ENCODE measurements at places on chromosomes 16 and 17. TPM values are rescaled to one million over a fixed set of nuclear protein-coding genes. Genes with fewer than 3 reads are reported as not detected.
A peak's percentile ranks its signal among the peaks of the same experiment; 100 is the strongest.

Gene ODAD4
- 2.1 TPM for total RNA-seq

Gene NOG
- total RNA-seq = not detected

Gene GID4
- 5.8 TPM for total RNA-seq

Gene IL34
- 1.8 TPM for total RNA-seq

Gene SLFN12L
- total RNA-seq = 1.5 TPM

Gene CA5A
- total RNA-seq = 0.25 TPM

Gene SPAG5
- 15.1 TPM for total RNA-seq

Gene SGCA
- total RNA-seq = 6.8 TPM

Gene MSL1
- total RNA-seq = 85.3 TPM

Gene EVI2B
- total RNA-seq = 7.8 TPM

Gene ANTKMT
- 39.9 TPM for total RNA-seq

Gene RPH3AL
- 36.7 TPM for total RNA-seq

Gene PTX4
- total RNA-seq = not detected

GRCh38 chr16:53926209-53926608 is 222.3 kb downstream of the FTO start:
- DNase-seq = no peak

- DNase-seq = peak; percentile 82
Measured at GRCh38 chr17:82702231-82702927, 3.9 kb upstream of the RAB40B start.

DNA sequence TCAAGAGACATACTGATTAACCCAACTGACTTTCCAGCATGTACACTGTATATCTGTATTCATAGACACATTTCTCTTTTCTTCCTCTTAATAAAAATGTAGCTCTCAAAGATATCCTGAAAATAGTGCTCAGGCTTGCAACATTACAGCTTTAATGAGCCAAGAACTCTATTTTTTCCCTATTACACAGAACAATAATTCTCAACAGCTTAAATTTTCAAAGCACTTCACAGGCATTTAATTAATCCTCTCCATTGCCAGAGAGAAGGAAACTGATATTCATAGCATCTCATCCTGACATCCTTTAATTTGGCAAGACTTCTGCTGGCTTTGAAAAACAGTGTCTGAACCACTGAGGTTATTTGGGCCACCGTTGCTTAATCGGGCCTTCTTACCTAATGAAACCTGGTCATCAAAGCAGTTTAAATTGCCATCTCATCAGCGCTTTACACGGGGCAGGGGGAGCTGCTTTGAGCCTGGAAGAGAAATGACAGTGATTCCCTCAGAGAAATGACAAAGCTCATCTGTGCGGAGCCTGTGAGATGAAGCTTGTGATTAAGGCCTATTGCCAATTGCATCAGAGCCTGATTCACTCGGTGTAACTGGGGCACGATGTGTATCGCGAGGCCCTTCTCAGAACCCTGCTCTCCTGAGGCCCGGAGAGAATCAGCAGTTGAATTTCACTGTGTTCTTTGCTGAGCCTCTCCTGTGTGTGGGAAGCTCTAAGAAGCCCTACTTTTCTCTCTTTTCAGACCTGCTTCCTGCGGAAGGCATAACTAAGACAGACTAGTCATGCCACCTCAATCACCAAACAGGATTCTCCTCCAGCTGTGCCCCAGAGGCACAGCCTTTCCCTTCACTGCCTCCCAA is 8.5 kb upstream of the SIAH1 start:
- DNase-seq = no peak

- DNase-seq = no peak
Measured at GRCh38 chr16:82459580-82460256, 167.1 kb upstream of the CDH13 start.

- DNase-seq = no peak
Measured at GRCh38 chr17:40621578-40621977, 26.0 kb downstream of the SMARCE1 start.

DNA sequence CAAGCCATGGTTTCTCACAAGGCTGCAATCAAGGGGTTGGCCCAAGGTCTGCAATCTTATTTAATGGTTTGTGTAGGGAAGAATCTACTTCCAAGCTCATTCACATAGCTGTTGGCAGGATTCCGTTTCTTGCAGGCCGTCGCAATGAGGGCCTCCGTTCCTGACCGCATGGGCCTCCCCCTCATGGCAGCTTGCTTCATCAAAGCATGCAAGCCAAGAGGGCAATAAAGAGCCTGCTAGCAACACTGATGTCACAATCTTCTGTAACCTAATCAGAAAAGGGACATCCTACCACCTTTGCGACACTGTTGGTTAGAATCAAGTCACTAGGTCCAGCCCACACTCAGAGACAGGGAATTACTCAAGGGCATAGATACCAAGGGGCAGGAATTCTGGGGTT is 95.5 kb downstream of the CCT6B start:
- DNase-seq = no peak

DNA sequence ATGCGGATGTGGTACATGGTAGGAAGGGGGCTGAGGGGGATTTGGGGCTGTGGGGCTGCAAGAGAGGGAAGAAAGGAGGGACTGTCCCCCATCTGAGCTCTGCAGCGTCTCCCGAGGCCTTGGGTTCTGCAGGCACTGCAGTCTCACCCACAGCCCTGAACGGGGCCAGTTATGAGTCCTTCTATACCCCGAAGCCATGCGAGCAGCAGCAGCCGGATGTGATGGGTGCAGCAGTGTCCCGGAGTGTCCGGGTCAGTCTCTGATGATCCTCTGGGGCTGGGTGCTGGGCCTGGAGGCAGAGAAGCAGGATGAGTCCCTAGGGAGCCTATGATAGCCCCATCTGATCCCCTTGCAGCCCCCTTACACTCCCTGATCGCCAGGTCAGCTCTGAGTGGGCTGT is 41.5 kb downstream of the CPNE2 start:
- DNase-seq = no peak

- peak; percentile 86 for DNase-seq
Measured at GRCh38 chr16:69848637-69849545, 86.8 kb downstream of the WWP2 start.

- DNase-seq = no peak
Measured at GRCh38 chr17:16085066-16085699, 85.6 kb downstream of the TTC19 start.

- peak; percentile 37 for DNase-seq
Measured at GRCh38 chr16:4465977-4466779, 8.2 kb downstream of the NMRAL1 start.

DNA sequence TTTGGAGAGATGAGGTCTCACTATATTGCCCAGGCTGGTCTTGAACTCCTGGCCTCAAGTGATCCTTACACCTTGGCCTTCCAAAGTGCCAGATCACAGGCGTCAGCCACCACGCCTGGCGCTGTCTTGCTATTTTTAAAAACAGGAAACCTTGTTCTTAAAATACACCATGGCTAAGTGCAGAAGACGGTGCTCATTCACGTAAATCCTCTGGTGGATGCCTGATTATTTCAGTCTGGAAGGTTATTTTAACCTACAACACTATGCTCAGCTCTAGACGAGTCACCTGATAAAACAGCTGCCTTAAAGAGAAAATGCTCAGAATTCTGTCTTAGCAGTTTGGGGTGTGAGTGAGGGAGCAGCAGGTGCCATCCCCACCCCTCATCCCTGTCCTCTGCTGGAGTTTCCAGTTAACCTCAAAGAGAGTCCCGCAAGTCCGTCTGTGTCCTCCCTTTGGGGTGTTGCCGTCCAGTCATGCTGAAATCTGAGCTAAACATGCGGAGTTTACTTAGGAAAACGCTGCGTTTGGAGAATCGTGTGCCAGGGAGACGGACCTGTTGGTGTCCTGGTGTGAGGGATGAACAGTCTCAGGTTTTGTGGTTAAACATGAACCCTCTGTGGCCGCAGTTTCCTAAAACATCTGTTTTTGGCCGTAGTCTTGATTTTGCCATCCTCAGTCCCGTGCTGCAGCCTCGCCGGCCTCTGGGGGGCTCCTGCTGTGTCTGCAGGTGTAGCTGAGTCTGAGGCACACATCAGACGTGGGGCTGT is 17.1 kb downstream of the SPG7 start:
- no peak for DNase-seq

DNA sequence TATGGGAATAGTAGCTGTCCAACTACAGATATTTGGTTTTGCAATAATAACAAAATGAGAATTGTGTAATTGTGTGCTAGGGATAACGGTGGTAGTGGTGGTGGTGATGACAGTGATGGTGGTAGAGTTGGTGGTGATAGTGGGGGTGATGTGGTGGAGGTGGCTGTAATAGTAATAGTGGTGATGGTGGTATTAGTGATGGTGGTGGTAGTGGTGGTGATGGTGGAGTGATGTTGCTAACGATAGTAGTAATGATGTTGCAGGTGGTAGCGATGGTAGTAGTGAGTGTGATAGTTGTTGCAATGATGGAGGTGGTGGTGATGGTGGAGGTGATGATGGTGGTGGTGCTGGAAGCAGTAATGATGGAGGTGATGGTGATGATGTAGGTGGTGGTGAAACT is 94.4 kb downstream of the HS3ST3B1 start:
- no peak for DNase-seq

- DNase-seq = peak; percentile 77
Measured at GRCh38 chr17:48760411-48760810, 31.9 kb upstream of the HOXB13 start.

GRCh38 chr17:17108451-17109049 is 66.3 kb downstream of the MPRIP start:
- DNase-seq = peak; percentile 70

- no peak for DNase-seq
Measured at GRCh38 chr17:18378205-18378505, 577 bp downstream of the EVPLL start.

DNA sequence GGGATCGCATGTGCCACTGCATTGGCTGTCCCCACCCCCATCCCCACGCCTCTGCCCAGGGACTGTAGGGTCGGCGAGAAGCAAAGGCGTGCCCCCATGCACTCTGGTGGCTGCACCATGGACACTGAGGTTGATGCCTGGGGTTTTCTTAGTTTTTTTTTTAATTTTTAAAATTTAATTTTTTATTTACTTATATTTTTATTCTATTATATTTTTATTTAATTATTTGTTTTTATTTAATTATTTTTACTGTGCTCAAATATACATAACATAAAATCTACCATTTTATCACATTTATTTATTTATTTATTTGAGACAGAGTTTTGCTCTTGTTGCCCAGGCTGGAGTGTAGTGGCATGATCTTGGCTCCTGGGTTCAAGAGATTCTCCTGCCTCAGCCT is 57.4 kb downstream of the SOCS3 start:
- DNase-seq = no peak

DNA sequence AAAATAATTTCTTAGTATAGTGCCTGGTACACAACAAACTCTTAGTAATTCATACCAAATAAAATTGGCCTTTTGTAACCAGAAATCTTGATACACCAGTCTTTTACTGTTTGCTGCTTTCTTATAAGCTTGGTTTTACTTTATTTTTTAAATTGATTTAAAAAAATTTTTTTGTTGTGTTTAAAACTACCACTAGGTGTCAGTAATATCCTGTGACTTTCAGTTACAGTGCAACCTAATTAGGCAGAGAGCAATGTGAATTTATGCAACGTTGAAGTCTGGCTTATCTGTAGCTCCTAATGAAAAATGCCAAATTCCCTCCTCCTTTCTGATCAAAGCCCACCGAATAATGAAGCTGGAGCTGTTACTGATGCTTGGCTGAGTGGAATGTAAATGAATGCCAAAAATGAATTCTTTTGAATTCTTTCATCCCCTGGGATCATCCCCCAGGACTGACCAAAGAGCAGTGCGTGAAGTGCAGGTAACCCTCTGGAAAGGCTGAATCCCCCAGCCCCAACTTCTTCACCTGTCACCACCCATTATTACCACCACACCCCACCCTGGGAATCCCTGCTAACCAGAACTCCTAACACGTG is 3.8 kb downstream of the ERCC4 start:
- DNase-seq = no peak

- no peak for DNase-seq
Measured at GRCh38 chr16:4178468-4179010, 62.3 kb upstream of the ADCY9 start.

DNA sequence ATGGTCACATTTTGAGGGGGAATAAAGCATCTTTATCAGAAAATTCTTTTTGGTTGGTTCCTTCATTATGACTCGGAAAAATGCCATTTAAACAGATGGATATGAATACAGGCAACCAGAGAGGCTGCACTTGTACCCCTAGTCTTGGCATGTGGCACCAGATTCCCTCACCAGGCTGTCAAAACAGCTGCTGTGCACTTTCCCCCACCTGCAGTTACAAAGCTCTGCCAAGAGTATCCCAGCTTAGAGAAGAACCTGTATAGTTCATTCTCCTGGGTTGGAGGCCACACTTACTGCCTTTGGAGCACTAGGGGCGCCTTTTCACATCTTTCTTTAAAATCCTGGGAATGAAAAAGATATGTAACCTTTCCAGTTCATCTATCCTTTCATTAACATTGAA is 190.3 kb downstream of the KIF2B start:
- no peak for DNase-seq

DNA sequence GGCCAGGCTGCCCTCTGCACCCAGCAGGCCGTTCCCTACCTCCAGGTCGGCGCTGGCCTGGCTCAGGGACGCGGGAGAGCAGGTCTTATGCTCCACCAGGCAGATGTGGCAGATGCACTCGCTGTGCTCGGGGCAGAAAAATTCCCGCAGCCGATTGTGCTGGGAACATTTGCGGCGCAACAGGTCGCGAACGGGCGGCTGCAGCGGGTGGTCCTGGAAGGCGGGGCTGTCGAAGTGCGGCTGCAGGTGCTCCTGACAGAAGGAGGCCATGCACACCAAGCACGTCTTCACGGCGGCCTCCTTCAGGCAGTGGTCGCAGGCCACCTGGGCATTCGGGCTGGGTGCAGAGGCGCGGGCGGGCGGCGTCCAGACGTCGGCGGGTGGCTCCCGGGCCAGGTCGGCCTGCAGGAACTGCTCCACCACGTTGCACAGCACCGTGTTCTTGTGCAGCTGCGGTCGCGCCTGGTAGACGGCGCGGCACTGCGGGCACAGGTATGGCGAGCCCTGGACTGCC is 439 bp downstream of the TRIM25 start:
- no peak for DNase-seq

DNA sequence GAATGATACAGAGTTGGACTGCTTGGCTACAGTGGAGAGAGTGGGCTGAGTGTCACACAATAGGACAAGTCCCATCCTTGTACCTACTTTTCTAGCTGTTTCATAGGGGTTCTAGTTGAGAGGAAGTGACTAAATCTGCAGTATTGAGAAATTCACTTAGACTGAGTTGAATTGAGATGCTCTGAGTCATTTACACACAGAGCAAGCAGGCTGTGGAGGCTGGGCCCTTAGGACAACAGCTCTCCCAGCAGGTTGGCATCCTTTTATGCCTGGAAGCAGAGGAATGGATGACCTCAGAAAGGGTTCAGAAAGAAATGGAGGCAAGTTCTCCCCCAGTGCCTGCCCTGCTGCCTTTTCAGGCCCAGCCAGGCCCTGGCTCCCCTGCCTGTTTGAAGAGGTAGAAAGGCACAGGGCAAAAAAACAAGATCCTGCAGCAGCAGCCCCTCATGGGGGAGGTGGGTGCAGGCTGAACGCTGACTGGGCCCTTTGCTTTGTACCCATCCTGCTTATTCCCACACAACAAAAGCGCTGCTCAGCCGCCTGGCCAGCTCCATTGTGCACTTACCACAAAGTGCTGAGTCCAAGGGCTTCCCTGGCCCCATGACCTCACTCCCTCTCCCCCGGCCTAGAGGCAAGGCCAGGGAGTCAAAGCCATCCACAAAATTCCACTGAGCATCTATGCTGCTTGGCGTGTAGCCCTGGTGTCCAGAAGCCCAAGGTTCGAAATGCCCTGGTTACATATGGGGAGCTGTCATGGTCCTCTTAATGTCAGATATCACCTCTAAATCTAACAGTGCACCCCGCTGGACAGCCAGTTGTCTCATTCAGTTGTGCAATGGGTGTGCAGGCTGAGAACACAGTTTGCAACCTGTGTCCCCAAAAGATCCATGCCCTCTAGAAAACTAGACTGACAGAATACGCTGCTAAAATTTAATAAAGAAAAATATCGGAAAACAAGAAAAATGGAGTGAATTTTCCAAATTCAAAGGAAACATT is 5.4 kb upstream of the CRYBA1 start:
- no peak for DNase-seq

Measured in mucosa of descending colon (tissue), 3 donors.